Activated naive CD4-positive, alpha-beta T cell treated with anti-CD3 and anti-CD28 coated beads, Interleukin-2, amount 50 U/mL, for 72 hours (primary cell): ENCODE measurements at places on chromosomes 3 and 15.
A peak's percentile ranks its signal among the peaks of the same experiment; 100 is the strongest.

DNA sequence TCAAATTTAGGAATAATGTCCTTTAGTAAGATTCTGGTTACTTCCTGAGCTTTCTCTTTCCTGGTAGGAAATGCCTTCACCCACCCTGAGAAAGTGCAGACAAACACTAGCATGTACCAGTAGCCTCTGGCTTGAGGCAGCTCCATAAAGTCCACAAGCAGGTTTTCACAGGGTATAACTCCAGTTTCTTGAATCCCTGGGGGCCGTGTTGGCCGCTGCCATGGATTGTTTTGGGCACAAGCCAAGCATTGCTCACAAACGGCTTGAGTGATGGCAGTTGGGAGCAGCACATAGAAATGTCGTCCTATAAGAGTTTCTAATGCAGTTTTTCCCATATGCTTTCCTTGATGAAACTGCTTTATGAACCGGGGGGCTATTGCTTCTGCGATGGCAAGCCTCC lies 164.1 kb downstream of the STXBP5L start:
- DNase-seq, result no peak

DNA sequence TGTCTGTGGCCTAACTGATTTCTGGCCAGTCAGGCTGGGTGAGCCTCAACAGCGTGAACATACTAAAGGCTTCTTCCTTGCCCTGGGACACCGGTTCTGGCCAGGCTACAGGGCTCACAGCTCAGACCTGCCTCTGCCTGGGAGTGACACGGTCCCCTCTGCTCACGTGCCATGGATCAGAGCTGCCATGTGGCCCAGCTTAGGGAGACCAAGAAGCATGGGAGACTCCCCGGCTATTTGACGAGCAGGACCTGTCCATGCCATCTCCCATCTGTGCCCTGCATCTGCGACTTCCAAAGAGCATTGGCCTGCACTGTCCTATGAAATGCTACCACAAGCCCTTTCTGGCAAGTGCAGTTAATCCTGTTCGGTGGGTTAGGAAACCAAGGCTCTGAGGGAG lies 57.4 kb downstream of the APBA2 start:
- peak; percentile 44 for DNase-seq

DNA sequence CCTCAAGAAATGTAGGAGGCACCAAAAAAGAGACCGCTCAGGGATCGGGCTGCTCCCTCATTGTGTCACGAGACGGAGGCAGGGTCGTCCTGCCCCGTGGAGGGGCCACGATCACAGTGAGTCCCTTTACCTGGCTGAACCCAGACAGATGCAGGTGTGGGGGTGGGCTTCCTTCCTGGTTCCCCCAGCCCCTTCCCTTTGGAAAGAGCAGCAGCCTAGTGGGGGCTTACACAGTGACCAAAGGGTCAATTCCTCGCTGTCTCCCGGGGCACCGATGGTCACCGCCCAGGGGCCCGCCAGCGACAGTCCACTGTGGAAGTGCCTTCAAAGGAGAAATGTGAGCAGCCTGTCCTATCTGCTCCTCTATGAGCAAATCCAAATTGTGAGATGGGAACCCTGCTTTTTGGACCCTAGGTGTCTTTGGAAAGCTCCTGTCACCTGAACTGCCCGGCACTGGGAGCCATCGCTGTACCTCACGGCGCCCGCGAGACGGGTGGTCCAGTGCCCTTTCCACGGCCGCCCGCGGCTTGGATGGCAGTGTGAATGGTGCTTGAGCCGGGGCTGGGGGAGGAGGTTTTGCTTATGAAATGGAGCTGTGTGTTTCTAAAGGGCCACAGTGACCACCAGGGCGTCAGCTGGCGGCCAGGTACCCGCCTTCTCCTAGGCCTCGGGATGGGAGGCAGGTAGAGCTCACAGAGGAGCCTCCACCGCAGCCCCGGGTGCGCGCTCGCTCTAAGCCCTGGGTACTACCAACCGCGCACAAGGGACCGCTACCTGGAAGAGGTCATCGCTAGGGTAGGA lies 155.7 kb downstream of the KLF13 start:
- DNase-seq, result no peak

- no peak for DNase-seq
These were observed 2.1 kb upstream of the USP3 start for GRCh38 chr15:63502137-63502766.

- no peak for DNase-seq
These were observed 35.8 kb downstream of the LMCD1 start for GRCh38 chr3:8537440-8537839.

- no peak for DNase-seq
These were observed 187.4 kb upstream of the LINGO1 start for GRCh38 chr15:77819851-77820728.

GRCh38 chr3:9183811-9184460 lies 65.5 kb downstream of the SRGAP3 start:
- no peak for DNase-seq

- no peak for DNase-seq
These were observed 14.3 kb upstream of the CLASP2 start for GRCh38 chr3:33732394-33732793.

DNA sequence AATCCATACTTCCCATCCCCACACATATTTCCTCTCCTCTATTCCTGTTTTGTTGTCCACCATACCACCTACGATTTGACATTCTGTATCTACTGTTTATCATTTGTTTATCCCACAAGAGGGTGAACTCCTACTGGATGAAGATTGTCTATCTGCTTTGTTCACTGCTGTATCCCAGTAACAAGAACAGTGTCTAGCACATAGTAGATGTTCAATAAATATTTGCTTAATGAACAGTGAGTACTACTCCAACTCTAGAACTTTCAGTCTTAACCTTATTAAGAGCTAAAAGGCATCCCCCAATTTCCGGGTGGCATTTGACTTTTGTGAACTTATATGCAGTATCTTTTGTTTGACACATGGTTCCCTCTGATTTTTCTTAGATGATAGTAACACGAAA lies 1.3 kb downstream of the PYGO1 start:
- DNase-seq, result no peak

DNA sequence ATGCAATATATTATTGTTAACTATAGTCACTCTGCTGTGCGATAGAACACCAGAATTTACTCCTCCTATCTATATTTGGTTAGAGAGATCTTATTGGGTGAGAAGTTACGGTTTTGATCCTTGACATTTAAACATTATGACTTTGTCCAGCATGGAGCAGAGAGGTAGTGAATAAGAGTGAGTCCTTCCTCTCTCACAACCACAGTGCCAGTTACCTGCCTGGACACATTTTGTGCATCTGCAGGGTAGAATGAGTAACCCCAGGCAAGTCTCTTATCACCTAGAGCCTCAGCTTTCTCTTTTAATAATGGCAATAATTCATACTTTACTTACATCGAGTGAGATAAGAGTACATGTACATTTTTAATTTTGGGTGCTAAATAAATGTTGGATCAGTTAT lies 24.1 kb downstream of the KAT2B start:
- DNase-seq, result no peak
